ENCODE measurements at places on chromosomes 2 and 18.

DNA sequence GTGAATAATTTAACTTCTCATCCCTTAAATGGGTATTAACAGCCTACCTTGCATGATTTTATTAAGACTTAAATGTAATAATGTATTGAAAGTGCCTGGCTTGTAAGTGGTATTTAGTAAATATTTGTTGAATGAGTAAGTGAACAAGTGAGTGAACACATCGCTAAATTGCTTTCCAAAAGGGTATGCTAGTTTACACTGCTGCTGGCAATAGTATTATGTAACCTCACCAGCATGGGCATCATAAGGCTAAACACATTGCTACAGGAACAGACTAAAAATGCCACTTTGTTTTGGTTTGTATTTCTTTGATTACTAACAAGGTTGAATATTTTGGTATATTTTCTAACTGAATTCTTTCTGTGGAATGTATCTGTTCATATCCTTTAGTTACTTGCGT lies 9.8 kb downstream of the WDR43 start:
- no peak for DNase-seq

- DNase-seq: no peak
These were observed 42.3 kb downstream of the IL1R2 start for GRCh38 chr2:102033750-102034682.

- no peak for DNase-seq
These were observed 565.2 kb downstream of the NRXN1 start for GRCh38 chr2:50466685-50467084.

GRCh38 chr2:187404431-187405110 lies 43.5 kb downstream of the CALCRL start:
- no peak for DNase-seq

DNA sequence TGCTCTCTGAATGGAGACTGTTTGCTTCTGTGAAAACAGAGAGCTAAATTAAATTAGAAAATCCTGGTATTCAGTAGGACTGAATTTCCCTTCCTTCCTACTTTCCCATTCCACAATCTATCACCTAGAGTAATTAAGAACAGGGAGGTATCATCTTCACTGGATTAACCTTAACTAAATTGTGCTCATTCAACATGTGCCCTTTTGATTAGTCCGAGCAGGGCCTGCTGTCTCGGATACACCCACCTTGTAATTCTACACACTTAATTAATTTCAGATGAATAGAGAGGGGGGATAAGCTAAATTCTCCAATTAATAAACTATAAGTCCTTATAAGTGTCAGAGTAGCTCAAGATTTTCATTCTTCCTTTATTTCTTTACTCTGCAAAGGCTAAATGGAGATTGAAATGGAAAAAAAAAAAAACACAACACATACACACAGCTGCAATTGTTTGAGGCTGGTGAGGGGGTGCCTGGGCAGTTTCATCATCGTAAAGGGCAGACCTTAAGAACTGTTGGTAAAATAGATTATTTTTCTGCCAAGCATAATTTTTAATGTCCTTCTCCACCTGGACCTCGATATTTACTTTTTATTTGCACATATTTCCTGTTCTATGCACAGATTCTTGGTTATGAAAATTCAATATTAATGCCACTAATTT lies 157.1 kb upstream of the SIX2 start:
- DNase-seq: no peak

GRCh38 chr18:22545066-22545760 lies 127.5 kb upstream of the CTAGE1 start:
- DNase-seq: no peak

DNA sequence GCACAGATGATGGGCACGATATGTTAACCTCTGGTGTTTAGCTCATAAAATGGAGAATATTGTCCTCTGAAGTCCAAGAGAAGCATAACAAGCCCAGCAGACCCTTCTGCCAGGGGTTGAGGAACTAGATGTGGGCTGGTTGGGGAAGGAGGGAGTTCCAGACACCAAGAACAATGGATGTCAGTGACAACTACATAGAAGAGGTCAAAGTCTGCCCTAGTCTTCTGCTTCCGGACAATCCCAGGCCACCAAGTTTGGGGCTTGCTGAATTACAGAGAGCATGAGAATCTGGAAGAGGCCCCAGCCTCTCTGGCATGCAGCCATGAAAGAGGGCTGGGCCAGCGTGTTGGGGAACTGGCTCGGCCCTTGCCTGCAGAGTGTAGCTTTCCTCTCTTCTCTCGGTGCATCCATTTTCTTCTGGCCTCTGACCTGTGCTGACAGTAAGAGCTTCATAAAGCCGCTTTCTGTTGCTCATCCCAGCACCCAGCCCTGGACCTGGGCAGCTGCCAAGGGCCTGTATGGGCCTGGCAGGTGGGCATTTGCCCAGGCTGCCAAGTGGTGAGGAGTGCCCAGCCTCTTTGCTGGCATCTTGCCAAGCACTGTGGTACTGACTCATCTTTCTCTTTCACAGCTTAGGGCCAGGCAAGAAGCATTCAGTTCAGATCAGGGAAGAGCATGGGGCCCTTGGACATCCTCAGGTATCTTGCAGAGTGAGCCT lies 14.6 kb upstream of the LAPTM4A start:
- DNase-seq: no peak

DNA sequence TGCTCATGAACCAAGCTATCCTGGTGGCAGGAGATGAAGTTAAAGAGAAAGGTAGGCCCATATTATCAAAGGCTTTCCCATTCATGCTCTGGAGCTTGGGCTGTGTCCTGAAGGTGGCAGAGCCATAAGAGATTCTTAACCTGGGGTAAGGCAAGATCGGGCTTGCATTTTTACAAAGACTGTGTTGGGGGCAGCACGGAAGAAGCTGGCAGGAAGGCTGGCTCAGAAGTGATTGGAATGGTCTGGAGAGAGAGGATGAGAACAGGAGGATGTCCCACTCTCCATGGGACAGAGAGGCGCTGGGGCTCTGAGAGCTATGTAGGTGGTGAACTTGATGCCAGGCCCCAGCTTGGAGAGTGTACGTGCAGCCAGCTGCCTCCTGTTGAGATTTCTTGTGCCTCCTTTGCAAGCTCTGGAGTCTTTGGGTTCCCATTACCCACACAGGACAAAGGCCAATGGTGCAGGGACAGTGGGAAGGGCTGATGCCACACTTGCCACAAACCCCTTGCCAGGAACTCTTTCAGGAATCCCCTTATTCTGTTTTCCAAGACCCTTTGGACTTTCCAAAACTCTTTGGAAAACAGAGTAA lies 40.6 kb upstream of the FZD5 start:
- no peak for DNase-seq

- no peak for DNase-seq
These were observed 41.5 kb downstream of the PRELID3A start for GRCh38 chr18:12449051-12449785.

DNA sequence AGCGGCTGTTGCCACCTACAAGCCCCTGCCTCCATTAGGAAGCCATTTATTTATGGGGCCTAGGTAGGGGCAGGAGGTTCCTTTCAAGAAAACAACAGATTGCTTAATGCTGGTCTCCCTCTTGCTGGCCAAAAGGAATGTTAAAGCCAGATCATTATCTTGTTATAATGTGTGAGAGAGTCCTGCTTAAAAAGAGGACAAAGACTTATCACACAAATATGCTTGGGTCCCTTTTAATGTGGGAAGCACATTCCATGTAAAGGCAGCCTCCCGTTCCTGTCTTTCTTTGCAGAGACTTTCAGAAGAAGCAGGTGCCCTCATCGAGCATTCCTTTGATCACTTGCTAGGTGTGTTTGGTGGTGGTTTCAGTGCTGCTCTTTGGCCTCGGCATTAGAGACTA lies 76.4 kb downstream of the AGAP1 start:
- DNase-seq: no peak

All from activated CD4-positive, alpha-beta T cell treated with anti-CD3 and anti-CD28 coated beads for 24 hours (primary cell).